ENCODE measurements at places on chromosomes 12 and 14.

GRCh38 chr14:58964598-58964928 lies 223.9 kb upstream of the DAAM1 start:
- no peak for DNase-seq

DNA sequence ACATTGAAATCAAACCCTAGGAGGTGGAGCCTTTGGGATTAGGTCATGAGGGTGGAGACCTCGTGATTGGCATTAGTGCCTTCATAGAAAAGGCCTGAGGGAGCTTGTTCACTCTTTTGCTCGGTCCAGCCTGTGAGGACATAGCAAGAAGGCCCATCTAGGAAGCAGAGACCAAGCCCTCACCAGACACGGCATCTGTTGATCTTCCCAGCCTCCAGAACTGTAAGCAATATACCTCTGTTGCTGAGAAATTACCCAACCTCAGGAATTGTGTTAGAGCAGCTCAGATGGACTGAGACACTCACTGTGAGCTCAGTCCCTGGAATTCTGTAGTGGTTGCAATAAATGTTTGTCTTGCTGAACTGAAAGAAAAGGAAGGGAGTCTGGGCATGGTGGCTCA lies 116.2 kb upstream of the MAP1LC3B2 start:
- DNase-seq: peak; percentile 48

DNA sequence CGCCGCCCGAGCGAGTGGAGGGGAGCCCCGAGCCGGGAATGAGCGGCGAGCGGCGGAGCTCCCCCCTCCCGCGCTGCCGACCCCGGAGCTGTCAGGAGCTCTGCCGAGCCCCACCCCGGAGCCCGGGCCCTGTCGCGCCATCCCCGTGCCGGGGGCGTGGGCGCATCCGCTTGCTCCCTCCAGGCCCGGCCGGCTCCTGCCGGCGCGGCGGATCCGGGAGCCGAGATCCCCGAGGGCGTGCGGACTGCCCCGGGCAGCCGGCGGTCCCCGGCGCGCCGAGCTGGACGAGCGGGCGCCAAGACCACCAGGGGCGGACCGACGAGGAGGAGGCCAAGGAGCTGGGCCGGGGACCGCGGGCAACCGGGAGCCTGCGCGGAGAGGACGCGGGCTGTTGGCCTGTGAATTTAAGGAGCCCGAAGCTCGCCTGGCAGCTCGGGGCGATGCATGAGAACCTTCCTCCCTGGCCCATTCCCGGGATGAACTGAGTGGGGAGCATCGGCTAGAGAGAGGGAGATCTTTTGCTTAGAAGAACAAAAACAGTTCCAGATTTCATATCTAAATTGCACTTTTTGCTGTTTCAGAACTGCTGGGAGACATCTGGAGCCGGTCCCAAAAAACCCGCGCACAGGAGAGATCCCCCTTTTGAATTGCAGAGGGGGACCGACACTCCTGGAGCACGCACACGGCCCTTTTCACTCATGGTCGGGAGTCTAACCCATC lies 2.0 kb downstream of the PTHLH start:
- peak; percentile 38 for DNase-seq

GRCh38 chr12:59079472-59079871 lies 159.2 kb upstream of the LRIG3 start:
- DNase-seq: no peak

- DNase-seq: no peak
Observed at GRCh38 chr12:119652665-119653064, 15.3 kb upstream of the PRKAB1 start.
